ENCODE measurements at places on chromosomes 1 and 21.

DNA sequence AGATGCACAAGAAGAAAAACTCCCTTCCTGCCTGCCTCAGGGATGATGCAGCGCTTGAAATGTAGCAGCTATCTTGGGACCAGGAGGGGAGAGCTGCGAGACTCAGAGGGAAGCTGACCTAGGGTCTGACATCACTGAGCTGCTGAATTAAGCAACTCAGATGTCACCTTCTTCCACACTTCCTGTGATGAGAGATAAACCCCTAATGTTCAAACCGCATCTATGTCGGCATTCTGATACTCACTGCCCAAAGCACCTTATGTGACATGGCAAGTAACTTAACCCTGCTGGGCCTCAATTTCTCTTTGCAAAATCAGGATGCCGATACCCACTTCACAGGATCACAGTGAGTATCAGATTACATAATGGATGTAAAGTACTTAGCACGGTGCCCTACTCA, 9.1 kb upstream of the AK2 start:
- H3K36me3 ChIP-seq: no peaks in the 10 kb centered on the region
- no peak overlapping the region for H3K4me3 ChIP-seq
- no peaks in the 10 kb centered on the region for H3K27me3 ChIP-seq
- no peak overlapping the region for H3K27ac ChIP-seq
- peaks cover 10% of the 10 kb centered on the region for H3K4me1 ChIP-seq

- no peak overlapping the region for H3K27ac ChIP-seq
- H3K4me3 ChIP-seq: no peak overlapping the region
- no peak for DNase-seq
- H3K27me3 ChIP-seq: no peaks in the 10 kb centered on the region
Observed at GRCh38 chr1:214997685-214998084, 84.9 kb upstream of the KCNK2 start.

- peaks cover under 1% of the 10 kb centered on the region for H3K27me3 ChIP-seq
- no peak overlapping the region for H3K27ac ChIP-seq
- no peaks in the 10 kb centered on the region for H3K4me1 ChIP-seq
- H3K4me3 ChIP-seq: no peak overlapping the region
- H3K36me3 ChIP-seq: no peaks in the 10 kb centered on the region
- no peak for DNase-seq
Observed at GRCh38 chr1:114524944-114525343, 13.9 kb upstream of the TRIM33 start.

GRCh38 chr1:15344800-15345704, 64.6 kb upstream of the EFHD2 start:
- no peaks in the 10 kb centered on the region for H3K4me1 ChIP-seq
- no peak overlapping the region for H3K27ac ChIP-seq
- peaks cover 2% of the 10 kb centered on the region for H3K27me3 ChIP-seq
- no peak overlapping the region for H3K4me3 ChIP-seq
- no peak for DNase-seq

DNA sequence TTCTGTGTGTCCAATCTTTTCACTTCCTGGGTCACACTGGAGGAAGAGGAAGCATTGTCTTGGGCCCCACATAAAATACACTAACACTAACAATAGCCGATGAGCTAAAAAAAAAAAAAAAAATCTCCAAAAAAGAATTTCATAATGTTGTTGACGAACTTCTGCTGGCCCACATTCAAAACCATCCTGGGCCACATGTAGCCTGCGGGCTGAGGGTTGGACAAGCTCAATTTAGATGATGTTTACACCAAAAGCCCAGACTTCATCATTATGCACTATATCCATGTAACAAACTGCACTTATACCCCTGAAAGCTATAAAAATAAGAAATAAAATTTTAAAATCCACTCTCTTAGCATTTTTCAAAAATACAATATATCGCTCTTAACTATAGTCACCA, 187.8 kb upstream of the PTBP2 start:
- H3K27ac ChIP-seq: no peak overlapping the region
- H3K27me3 ChIP-seq: no peaks in the 10 kb centered on the region
- no peak for DNase-seq

GRCh38 chr1:230515451-230516145, 89.5 kb upstream of the PGBD5 start:
- no peak overlapping the region for H3K4me3 ChIP-seq
- H3K27ac ChIP-seq: no peak overlapping the region
- DNase-seq: no peak
- no peaks in the 10 kb centered on the region for H3K36me3 ChIP-seq
- no peaks in the 10 kb centered on the region for H3K27me3 ChIP-seq

DNA sequence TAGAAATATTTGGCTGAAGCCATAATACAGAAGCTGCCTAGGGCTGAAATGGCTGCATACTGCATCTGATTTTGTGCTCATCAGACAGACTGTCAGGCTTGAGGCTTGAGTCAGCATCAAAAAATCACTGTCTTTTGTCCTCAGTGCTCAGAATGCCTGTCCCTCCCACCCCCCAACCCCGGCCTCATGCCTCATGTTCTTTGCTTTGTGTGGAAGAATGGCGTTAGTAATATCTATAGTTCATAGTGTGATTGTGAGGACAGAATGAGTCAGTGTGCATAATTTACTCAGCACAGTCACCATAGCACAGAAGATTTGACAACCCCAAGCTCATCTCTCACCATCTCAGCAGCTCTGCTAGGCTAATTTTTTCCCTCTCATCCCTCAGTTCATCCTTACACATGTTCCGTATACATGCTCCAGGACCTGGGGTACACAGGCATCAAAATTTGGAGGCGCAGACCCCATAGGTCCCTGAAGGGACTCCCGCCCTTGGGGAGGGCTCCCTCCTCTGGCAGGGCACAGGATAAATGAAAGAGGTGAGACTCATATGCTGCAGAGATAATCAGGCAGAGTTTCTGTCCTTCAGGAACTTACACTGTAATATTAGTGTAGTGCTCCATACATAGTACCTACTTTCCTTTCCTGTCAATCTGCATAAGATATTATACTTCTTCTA, 159.1 kb upstream of the C8B start:
- no peaks in the 10 kb centered on the region for H3K27me3 ChIP-seq
- H3K4me3 ChIP-seq: no peak overlapping the region
- DNase-seq: no peak

- no peak for DNase-seq
- no peak overlapping the region for H3K4me3 ChIP-seq
- H3K27ac ChIP-seq: no peak overlapping the region
- no peaks in the 10 kb centered on the region for H3K27me3 ChIP-seq
- H3K36me3 ChIP-seq: no peaks in the 10 kb centered on the region
- no peaks in the 10 kb centered on the region for H3K4me1 ChIP-seq
Observed at GRCh38 chr1:193785850-193786420, 599.5 kb upstream of the B3GALT2 start.

DNA sequence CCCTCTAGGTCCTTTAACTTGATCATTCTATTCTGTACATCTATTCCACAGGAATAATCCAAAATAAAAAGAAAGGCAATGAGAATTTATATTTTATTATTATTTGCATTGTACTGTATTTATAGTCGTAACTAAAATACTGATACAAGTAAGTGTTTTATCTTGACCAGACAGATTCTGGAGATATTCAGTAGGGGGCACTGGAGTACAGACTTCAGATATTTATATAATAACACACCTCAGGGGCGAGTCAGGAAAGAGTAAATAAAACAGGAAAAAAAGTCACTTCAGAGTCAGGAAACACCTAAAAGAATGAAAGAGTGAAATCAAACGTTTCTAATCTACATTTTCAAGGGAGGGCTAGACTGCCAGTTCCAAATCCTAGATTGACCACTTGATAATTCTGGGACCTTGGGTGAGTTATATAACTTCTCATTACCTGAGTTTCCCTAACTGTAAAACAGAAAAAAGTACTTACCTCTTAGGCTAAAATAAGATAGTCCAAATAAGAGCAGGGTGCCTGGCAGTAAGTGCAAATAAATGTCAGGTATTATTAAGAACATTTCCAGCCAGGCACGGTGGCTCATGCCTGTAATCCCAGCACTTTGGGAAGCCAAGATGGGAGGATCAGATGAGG, 31.1 kb upstream of the MTF1 start:
- no peak for DNase-seq
- H3K27me3 ChIP-seq: no peaks in the 10 kb centered on the region
- peaks cover 59% of the 10 kb centered on the region for H3K36me3 ChIP-seq
- peak overlapping the region; percentile 50 for H3K27ac ChIP-seq
- no peak overlapping the region for H3K4me3 ChIP-seq

DNA sequence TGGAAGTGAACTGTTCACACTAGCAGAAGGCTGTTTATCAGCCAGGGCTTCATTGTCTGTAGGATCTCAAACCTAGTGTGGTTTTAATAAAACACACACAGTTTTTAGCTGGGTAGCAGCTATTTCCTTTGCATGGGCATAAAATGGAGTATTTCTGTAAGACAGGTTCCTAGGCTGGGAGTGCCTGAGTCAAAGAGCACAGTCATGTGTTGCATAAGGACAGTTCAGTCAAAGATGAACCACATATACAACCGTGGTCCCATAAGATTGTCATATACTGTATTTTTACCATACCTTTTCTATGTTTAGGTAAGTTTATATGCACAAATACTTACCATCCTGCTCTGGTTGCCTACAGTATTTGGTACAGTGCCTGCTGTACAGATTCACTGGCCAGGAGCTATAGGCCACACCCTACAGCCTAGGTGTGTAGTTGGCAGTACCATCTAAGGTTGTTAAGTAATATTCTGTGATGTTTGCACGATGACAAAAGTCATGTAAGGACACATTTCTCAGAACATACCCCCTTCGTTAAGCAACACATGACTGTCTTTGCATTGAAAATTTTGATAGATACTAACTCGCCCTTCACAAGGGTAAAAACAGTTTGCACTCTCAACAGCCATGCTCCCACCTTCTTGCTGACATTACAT, 17.2 kb downstream of the LGALS8 start:
- no peak overlapping the region for H3K4me3 ChIP-seq
- DNase-seq: no peak
- no peaks in the 10 kb centered on the region for H3K4me1 ChIP-seq
- H3K27ac ChIP-seq: no peak overlapping the region
- peaks cover 100% of the 10 kb centered on the region for H3K36me3 ChIP-seq
- H3K27me3 ChIP-seq: no peaks in the 10 kb centered on the region

DNA sequence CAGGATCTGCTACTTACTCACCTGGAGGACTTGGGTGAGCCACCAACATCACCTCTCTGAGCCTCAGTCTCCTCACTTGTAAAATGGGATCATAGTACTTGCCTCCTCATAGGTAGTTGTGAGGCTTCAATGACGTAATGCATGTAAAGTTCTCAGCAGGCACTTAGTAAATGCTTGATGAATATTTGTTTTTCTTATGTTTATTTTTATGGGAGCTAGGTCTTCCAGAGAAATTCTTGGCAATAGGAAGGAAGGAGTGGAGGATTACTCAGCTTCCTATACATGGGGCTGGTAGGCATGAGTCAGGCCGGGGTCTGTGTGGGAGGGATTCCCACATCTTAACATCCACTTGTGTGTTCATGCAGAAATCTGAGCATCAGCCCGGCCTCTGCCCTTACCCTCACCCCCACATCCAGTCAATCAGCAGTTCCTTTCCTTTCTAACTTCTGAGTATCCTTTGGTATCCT, 95.4 kb upstream of the USP24 start:
- no peaks in the 10 kb centered on the region for H3K27me3 ChIP-seq
- no peak overlapping the region for H3K27ac ChIP-seq
- no peak overlapping the region for H3K4me3 ChIP-seq

GRCh38 chr1:238052496-238053266, 162.0 kb upstream of the ZP4 start:
- no peak overlapping the region for H3K27ac ChIP-seq
- no peaks in the 10 kb centered on the region for H3K36me3 ChIP-seq
- no peaks in the 10 kb centered on the region for H3K27me3 ChIP-seq
